NCI-H1694 treated with DMSO at 0.1 percent for 48 hours (cell line): ENCODE measurements at places on chromosomes 16 and 17.
A peak's percentile ranks its signal among the peaks of the same experiment; 100 is the strongest.

GRCh38 chr17:68125111-68125870 lies 89.8 kb downstream of the KPNA2 start:
- DNase-seq, result no peak

- no peak for DNase-seq
Observed at GRCh38 chr16:11409398-11409797, 64.1 kb downstream of the RMI2 start.

GRCh38 chr17:70736375-70736957 lies 567.1 kb downstream of the KCNJ2 start:
- DNase-seq, result no peak

DNA sequence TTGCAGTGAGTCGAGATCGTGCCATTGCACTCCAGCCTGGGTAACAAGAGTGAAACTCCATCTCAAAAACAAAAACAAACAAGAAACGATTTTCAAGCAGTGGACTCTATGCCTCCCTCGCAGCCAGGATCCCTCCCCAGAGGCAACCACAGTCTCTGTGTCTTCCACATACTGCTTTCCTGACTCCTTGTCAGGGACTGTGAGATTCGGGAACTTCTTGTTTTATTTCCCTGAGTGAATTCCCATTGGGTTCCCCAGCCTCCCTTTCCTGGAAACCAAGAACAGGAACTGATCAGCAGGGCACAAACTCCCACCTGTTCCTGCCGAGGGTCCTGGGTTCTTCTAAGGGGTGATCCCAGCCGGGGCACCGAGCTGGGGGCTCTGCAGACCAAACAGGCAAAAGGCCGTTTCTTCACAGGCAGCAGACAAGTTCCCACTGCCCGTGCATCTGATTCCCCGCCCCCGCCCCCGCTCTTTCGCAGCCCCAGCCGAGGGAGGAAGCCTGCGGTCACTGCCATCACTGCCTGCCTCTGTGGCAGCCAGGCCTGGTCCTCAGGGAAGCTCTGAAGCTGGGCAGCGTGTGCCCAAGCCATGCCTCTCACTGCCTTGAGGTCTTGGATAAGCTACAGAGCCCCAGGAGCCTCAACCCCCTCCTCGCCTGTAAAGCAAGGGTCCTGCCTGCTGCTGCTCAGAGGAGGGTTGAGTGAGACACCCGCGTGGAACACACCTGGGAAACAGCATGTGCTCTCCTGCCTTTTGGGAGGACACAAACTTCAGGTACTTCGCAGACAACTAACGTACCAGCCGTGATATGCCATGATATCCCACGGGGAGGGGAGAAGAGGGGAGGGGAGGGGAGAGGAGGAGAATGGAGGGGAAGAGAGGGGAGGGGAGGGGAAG lies 5.5 kb upstream of the PIEZO1 start:
- DNase-seq, result no peak

- no peak for DNase-seq
Observed at GRCh38 chr17:39979016-39979670, 1.5 kb upstream of the PSMD3 start.

DNA sequence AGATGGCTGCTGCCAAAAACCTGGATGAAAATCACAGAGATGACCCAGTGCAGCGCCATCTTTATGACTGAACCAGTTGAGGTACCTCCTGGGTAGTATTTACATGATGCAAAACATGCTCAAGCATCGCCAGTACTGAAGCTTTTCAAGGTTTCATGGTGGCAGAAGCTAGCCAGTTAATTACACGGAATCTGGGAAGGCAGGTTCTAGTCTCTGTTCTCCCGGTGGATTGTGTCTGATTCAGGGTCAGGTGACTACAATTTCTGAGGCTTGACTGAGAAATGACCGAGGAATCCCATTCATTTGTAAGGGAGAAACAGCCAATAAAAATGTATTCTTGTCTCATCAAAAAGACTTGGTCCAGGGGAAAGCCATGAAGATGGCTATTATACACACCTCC lies 209.1 kb downstream of the SLC39A11 start:
- no peak for DNase-seq

DNA sequence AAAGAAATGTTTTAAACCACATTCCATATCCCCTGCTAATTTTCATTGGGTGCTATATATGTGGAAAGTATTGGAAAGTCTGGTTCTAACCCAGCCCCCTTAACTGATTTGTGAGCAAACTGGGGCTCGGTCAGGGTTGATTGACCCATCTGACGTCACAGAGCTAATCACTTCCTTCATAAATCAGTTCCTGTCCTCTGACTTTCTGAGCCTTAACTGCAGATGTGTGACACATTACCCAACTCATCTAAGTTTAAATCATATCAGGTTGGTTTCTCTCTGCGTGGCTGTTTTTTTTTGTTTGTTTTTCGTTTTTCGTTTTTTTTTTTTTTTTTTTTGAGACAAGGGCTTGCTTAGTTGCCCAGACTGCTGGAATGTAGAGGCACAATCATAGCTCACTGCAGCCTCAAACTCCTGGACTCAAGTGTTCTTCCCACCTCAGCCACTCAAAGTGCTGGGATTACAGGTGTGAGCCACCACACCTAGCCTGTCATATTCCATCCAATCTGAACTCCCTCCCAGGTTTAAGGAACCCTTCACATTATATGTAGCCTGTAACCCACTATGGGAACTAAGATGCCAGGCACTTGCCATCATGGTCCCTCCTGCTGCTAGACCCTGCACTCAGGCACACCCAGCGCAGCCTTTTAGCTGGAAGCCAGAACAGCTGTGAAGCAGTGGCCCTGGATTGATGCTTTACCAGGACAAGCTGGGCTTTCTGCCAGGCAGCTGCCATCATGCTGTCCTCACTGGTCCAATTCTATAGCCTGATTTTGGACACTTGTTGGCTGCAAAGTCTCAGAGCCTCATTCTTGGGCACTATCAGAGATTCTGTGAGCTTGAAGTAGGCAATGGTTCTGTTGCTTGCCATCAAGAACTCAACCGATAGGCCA lies 6.9 kb upstream of the BPTF start:
- no peak for DNase-seq

- no peak for DNase-seq
Observed at GRCh38 chr17:34314279-34314678, 5.0 kb upstream of the CCL8 start.

- DNase-seq, result no peak
Observed at GRCh38 chr17:79695293-79695790, 35.4 kb upstream of the ENPP7 start.

DNA sequence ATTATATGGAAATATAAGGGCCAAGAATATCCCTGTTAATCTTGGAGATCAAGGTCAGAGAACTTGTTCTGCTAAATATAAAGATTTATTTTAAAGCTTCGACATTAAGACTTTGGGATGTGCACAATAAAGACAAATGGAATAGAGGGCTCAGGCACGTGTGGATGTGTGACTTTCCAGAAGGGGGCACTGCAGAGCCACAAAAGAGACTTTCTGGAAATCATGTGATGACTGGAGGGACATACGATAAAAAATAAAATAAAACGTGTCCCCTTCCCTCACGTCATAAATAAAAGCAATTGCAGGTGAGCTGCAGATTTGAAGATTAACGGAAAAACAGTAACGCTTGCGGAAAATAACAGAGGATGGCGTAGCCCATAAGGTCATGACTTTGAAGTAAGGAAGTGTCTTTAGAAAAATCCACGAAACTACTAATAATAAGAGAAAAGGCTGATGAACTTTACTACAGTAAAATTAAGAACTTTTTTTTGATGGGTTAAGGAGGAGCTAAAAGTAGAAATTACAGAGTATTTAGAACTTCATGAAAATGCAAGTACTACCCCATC lies 9.4 kb upstream of the ENGASE start:
- DNase-seq, result peak; percentile 24

GRCh38 chr17:79028496-79029326 lies 4.7 kb downstream of the C1QTNF1 start:
- peak; percentile 35 for DNase-seq

GRCh38 chr17:17786998-17787397 lies 49.8 kb downstream of the SREBF1 start:
- DNase-seq, result no peak

DNA sequence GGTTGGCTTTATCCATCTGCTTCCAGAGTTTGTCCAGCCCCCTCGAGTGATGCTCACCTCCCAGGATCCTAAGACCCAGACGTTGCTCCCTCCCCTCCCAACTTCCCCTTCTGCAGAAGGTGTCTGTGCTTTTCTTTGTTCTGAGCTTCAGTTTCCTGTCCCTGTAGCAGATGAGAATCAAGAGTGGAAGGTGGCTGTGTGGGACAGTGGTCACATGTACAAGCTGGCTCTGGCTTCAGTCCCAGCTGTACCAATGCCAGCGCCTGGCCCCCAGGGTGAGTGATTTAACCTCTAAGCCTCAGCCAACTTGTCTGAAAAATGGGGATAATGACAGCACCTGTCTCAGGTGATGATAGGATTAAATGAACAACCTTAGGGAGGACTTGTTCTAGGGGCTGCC lies 7.7 kb downstream of the PRR15L start:
- DNase-seq, result no peak

GRCh38 chr16:16992975-16993765 lies 477.6 kb downstream of the XYLT1 start:
- no peak for DNase-seq

- DNase-seq, result no peak
Observed at GRCh38 chr16:8850279-8850885, 18.4 kb downstream of the CARHSP1 start.

- DNase-seq, result no peak
Observed at GRCh38 chr16:56632156-56632847, at the start of gene MT1M. Gene MT1M (plus strand): TSS chr16:56632659. CDS start chr16:56632732, 73 bp downstream.

GRCh38 chr17:18974407-18975149 lies 22.6 kb downstream of the SLC5A10 start:
- no peak for DNase-seq

DNA sequence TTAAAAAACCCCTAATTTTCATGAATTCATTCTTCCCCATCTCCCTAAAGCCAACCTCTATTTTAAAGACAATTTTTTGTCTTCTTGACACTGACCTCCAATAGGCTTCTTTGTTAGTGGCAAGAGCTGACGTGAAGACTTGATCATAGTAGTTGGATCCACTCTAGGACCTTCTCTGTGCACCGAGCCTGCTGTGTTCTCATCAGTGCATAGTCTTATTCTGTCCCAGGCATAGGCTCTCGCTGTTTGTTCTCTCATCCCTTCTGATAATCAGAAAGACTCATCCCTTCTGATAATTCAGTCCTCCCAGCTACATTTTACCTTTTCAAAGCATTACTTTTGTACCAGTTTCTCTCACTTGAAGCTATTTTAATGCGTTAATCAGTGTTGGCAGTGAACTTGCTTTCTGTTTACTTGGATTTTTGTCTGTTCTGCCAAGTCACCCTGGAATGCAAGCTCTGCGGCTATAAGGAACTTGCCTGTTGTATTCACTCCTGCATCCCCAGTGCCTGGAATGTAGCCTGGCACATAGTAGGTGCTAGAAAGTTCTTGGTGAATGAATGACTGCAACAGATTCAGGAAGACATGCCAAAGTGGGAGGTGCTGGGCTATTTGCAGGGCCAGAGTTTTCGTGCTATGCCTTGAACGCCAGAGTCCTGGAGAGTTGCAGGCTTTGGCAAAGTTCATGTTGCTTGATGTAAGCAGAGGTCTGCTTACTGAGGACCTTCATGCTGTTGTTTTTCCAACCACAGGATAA lies 147.6 kb upstream of the MPHOSPH6 start:
- no peak for DNase-seq
